Stimulated activated CD8-positive, alpha-beta memory T cell treated with anti-CD3 and anti-CD28 coated beads, Interleukin-15, amount 100 ng/mL, for 4 hours (primary cell): ENCODE measurements at places on chromosomes 1 and 21.

GRCh38 chr1:198228925-198229324 lies 72.1 kb downstream of the NEK7 start:
- DNase-seq: no peak

- DNase-seq: no peak
These were observed 82.5 kb downstream of the DESI2 start for GRCh38 chr1:244735404-244735803.

DNA sequence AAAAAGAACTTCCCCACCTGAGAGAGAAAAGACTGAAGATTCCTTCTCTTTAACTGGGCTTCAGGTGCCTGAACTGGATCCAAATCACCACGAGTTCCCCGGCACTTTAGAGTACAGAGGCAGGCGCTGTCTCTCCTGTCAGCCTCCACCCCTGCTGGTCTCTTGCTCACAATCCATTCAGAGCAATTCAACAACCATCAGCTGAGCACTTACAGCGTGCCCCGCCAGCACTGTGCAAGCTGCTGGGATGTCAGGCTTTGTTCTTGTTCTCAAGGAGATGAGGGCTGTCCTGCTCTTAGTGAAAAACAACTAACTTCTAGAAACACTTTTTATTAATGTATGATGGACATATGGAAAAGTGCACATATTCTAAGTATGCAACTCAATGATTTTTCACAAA lies 68.7 kb upstream of the VAMP3 start:
- DNase-seq: no peak

- no peak for DNase-seq
These were observed 21.3 kb upstream of the MAGI3 start for GRCh38 chr1:113369040-113369439.

GRCh38 chr1:154813846-154814505 lies 56.1 kb downstream of the KCNN3 start:
- DNase-seq: no peak

GRCh38 chr1:98478121-98478520 lies 183.4 kb upstream of the SNX7 start:
- DNase-seq: no peak

- no peak for DNase-seq
These were observed 953.8 kb upstream of the ADGRL2 start for GRCh38 chr1:80846966-80847365.
